KG1 (cell line): ENCODE measurements at places on chromosomes 1 and 21.

GRCh38 chr1:192709544-192709943 lies 73.6 kb downstream of the RGS13 start:
- DNase-seq = no peak

DNA sequence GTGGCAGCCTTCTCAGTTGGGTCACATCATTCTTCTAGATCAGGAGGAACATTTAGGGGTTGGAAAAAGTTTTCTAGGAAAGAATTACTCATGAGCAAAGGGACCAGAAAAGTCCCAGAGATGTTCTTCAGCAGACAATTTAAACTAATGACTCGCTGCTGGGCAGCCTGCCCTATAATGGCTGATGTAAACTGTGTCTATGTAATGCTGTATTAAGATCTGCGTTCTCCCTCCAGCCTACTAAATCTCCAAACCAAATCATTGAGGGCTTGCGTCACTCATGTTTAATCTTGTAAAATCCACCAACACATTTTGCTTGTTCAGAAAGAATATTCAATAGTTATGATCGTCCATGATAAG lies 92.1 kb downstream of the LRRC8C start:
- DNase-seq = no peak

- no peak for DNase-seq
Observed at GRCh38 chr1:6181347-6181770, 1.2 kb upstream of the CHD5 start.

- DNase-seq = no peak
Observed at GRCh38 chr1:44282704-44283426, 69.6 kb downstream of the DMAP1 start.

DNA sequence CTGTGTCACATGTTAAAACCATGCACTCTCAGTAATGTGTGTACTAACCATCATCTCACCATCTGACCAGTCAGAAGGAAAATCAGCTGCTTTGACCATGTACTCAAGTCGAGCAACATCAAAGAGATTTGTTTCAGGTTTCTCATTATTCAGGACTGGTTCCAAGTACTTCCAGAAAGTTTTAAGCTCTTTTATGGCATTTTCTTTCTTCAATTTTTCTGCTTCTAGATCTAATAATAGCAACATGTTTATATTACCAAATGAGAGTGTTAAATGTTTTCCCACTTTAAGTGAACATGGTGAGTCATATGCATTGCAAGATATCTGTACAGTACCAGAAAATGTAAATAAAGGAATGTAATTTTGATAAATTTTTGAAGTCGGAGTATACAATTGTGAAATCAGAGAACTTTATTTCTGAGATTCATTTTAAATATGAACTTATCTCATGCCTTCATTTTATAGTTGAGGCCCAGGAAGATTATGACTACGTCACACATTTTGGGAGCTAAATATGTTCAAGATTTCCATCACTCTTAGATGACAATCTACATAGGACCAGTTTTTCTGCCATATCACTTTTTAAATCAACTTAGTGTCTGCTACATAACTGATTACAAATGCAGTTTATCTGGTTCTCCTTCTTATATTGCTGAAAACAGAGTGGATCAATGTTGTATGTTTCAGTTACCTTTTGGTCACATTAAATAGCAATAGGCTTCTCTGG lies 87.2 kb downstream of the SPAG17 start:
- no peak for DNase-seq

- no peak for DNase-seq
Observed at GRCh38 chr1:210298296-210298695, 30.4 kb upstream of the HHAT start.

DNA sequence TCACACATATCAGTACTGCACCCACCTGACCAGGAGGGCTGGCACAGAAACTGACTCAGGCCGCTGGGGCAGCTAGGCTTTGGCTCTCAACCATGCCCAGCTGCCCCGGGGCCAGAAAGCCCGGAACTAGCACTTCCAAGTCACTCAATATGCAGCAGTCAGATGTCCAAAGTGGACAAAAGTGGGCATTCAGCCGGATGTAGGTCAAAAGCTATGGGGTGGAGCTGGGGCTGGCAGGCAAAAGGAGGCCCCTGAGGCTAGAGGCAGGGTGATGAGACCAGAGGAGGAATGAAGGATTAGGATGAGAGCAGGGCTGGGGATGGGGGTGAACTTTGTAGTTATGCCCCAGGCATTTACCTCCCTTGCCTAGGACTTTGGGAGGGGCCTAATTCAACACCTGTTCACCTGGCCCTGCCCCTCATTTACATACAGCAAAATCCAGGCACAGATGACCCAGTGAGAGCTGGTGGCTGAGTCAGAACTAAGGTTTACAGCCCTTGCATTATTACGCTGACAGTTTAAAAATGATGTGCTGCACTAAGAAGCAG lies 30.7 kb upstream of the EDN2 start:
- DNase-seq = no peak

- no peak for DNase-seq
Observed at GRCh38 chr1:118082984-118083383, 102.0 kb downstream of the SPAG17 start.

DNA sequence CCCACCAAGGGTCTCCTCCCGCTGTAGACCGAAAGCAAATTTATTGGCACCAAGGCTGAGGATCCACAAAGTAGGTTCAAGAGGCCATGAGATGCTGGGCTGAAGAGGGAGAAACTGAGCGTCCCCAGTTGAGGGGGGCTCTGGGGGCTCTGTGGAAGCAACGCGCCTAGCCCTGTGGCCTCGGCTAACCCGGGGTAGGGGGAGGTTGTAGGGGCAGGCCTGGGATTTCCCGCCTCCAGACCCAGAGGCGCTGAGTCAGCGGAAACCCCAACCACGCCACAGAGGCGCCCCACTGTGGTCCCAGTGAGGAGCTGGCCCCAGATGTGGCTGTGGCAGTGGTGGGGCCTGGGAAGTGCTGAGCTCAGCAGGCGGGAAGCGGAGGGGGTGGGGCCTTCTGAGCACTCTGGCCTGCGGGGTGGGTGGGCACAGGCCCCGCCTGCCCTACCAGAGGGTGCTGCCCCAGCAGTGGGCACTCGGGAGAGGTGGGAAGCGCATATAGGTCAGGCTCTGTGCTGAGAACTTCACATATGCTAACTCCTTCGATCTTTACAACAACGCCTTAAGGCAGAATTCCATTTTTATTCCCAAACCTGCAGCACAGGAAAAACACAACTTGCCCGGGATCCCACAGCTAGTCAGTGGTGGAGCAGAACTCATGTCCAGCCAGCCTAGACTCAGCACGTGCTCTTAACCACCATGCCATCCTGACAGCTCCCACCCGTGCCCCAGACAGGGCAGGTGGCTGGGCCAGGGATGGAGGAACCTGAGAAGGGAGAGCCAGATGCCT lies 1.5 kb upstream of the COL16A1 start:
- no peak for DNase-seq

- DNase-seq = no peak
Observed at GRCh38 chr1:200180821-200181220, 153.3 kb downstream of the NR5A2 start.

GRCh38 chr21:37849506-37850102 lies 66.7 kb downstream of the KCNJ6 start:
- DNase-seq = no peak

- no peak for DNase-seq
Observed at GRCh38 chr21:14943616-14944015, 121.2 kb downstream of the NRIP1 start.

GRCh38 chr1:45410850-45411509 lies 70.7 kb upstream of the MUTYH start:
- DNase-seq = no peak

- no peak for DNase-seq
Observed at GRCh38 chr1:28301368-28302174, 27.3 kb upstream of the MED18 start.

DNA sequence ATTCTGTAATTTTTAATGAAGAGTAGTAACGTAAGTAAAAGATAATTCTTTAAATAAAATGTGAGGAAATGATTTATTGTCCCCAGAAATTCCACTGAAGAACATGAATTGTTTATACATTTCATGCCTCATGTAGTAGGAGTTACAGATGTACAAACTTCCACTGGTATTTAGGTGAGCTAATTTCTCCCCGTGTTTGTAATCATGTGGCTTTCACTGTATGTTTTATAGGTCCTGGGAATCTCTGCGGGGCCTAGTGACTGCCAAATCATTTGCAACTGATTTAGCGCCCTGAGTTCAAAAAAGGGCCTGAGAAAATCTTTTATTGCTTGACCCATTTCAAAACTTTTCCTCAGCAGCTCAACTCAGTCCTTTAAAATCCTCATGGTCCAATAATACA lies 30.5 kb upstream of the FASLG start:
- no peak for DNase-seq

- no peak for DNase-seq
Observed at GRCh38 chr1:201753492-201753891, 75.5 kb upstream of the IPO9 start.

GRCh38 chr1:204314171-204314892 lies 45.4 kb downstream of the PLEKHA6 start:
- DNase-seq = no peak

GRCh38 chr1:153678519-153679336 lies at the start of gene NPR1:
TSS of gene NPR1 (plus strand) at chr1:153678688. CDS start at chr1:153679109, 421 bp downstream.
- no peak for DNase-seq

DNA sequence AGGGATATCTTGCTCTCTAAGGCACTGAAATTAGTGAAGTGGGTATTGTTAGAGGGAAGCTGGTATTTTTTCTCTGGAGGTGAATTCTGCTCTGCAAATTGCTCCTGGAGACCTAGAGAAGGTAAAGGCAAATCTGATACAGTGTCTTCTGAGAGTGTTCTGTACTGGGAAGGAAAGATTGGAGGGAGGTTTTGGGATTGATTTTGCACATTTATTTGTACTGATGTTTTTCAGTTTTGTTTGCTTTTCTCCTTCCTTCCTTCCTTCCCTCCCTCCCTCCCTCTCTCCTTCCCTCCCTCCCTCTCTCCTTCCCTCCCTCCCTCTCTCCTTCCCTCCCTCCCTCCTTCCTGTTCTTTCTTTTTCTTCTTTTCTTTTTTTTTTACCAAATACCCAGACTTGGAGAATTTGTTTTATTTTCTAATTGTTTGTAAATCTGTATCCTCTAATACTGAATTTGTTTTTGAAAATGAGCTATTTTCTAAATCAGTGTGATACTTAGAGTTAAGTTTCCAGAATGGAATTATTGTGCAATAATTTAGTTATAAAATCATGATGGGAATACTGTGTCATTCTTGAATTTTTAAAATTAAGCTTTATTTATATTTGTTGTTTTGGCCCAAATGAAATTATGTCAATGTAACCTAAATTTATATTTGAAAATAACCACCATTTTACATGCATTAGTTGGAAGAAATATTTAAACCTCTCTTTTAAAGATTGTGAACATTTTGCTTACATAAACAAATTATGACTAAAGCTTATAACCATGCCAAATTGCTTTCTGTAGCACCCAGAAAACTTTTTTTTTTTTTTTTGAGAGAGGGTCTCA lies 4.9 kb downstream of the CMPK1 start:
- no peak for DNase-seq

GRCh38 chr1:207277241-207277640 lies 44.2 kb upstream of the CD55 start:
- no peak for DNase-seq

DNA sequence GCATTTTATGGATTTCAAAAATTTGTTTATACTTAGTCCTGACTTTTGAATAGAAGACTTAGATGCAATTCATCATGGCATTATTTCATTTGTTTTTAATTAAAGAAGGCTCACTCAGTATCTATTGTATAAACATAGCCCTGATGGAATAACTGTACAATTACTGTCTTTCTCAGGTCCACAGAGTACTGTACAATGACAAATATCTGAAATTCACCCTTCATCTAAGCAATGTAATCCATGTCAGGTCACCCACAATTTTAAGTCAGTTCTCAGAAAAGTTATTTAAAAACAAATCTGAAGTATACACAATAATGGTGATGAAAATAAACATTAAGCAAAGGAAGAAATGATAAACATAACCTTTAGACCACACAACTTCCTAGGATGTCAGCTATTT lies 311.9 kb downstream of the GRIK1 start:
- DNase-seq = no peak

DNA sequence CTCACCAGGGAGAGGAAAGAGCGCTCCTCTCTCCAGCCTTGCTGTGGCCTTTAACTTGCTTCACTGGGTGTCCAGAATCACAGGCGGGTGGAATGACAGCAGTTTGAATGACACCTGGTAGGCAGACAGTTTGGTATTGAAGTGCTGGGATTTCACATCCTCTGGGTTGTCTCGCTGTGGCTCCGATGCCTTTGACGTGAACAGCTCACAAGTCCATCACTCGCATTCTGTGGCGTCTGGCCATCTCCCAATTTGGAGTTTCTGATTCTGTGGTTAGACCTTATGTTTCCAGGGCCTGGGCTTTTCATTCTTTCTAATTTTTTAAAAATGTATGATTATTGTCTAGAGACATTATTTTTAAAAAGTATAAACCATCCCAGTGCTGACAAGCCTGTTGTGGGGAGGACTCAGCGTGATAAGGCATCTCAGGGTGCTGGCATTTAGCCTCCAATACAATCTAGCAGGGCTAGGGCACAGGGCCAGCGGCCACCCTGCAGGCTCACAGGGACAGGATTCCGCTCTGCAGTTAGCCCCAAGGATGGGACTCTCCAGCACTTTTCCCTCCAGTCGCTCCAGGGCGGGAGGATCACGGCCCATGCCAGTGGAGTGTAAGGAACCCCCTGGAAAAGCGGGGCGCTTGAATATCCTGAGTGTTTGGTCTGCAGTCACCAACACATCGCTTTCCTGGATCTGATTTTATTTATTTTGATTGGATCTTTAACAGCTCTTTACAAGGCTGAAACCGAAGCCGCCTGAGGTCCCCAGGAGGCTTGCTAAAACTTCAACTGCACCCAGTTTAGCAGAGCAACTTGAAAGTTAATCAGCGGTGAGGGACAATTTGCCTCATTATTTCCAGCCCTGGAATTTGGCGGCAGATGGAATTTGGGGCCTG lies 178.3 kb downstream of the TRABD2B start:
- no peak for DNase-seq

GRCh38 chr1:160997323-160998038 lies 23.5 kb downstream of the F11R start:
- peak; percentile 22 for DNase-seq

GRCh38 chr21:44875316-44875700 lies 1.8 kb upstream of the PTTG1IP start:
- peak; percentile 76 for DNase-seq

DNA sequence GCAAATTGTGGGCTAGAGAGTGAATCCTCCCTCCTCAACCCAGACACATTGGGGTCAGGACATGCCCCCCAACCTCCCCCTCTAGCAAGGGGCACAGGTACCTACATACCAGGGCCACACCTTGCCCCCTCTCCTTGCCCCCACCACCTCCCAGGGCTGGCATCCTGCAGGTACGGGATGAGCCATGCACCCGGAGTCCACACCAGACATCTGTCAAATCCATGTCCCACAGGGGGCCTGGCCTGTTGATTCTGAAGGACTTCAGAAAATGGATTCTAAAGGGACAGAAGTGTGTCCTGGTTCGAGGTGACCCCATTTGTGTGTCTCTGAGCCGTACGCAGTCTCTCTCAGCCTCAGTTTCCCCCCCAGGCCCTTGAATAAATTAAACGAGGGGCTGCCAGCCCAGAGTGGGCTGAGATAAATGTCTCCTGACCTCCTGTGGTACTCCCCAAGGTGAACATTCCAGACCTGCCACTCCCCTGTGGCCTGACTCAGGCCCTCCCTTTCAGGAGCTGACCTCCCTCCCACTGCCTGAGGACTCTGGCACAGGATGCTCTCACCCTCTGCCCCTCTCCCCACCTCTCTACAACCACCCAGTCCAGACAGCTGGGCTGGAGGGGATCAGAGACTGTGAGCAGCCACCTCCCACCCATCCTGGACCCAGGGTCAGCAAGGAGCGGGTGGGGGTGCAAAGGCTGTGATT lies 94.5 kb downstream of the EPHB2 start:
- no peak for DNase-seq
